T-helper 1 cell (primary cell): ENCODE measurements at places on chromosomes 12 and 14.

- DNase-seq = no peak
These were observed 39.8 kb downstream of the MSRB3 start for GRCh38 chr12:65318186-65318685.

DNA sequence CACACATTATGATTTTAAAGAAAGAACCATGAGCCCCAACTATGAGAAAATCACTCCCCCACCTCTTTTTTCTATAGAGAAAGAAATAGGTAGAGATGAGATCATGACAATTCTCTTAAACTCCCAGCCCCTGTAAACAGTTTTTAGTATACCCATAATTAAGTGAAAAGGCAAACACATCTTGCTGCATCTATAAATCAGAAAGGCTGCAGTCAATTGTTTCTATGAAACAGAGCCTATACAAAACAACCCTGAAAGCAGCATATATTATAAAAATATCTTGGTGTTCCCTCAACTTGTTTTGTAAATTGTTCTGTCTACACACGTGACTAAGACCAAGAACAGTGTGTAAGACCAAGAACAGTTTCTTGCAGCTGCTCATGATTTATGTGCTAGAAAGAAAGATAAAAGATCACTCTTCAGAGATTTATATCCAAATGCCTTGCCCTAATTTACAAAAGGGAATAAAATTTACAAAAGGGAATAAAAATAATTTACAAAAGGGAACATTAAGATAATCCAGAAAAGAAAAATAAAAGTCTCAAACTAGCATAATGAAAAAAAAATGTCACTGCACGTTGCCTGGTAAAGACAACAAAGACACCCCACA, 4.8 kb downstream of the KITLG start:
- no peak for DNase-seq

DNA sequence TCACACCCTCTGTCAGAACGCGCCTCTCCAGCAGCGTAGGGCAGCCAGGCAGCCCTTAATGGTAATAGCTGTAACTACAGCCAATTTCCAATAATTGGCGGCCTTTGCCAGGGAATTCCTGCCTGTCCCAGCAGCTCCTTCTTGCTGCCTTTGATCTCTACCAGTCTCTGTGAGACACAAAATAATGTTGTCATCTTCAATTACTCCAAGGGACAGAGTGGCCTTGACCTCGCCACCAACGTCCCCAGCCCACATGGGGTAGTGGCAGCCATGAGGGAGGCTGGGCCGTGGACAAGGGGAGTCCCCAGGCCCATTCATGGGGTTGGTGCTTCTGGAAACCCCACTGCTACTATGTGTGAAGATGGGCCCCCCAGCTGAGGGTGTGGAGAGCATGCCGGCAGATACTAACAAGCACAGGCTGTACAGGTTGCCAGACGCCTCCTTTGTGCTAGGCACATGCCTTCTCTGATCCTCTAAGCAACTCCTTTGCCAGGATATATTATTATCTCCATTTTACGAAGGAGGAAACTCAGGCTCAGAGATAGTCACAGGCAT, 17.4 kb upstream of the CLMN start:
- no peak for DNase-seq

DNA sequence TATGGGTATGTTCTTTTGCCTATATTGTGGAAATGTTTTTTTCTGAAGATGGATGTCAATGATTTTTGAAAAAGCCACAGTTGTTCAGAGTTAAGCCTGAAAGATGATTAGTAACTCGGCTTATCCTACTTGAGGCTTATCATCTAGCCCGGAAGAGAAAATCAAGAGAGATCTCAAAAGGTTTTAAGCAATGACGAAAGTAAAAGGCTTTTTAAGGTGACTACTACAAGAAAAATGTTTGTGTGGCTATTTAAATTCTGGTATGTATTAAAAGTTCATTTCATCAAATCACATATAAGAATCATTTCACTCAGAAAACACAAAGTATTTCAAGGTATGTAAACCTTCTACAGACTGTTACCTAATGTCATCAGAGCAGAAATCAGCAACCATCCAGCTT, 40.2 kb downstream of the HEATR5A start:
- no peak for DNase-seq

DNA sequence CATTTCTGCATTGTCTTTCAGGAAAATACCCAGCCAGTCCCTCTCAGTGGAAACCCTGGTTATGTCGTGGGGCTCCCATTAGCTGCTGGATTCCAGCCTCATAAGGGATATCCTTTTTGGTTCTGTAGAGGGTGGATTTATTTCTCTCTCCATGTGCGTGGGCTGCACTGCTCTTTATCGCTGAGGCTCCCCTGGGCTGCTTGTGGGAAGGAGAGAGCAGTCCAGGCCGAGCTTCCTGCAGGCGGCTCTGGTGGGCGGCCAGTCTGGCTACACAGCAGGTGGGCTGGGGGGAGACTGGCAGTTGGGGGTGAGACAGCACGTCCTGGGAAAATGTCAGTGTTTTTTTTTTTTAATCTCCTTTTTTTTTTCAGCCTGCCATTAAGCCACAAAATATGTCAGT, 27.6 kb downstream of the TCTN1 start:
- DNase-seq = no peak

DNA sequence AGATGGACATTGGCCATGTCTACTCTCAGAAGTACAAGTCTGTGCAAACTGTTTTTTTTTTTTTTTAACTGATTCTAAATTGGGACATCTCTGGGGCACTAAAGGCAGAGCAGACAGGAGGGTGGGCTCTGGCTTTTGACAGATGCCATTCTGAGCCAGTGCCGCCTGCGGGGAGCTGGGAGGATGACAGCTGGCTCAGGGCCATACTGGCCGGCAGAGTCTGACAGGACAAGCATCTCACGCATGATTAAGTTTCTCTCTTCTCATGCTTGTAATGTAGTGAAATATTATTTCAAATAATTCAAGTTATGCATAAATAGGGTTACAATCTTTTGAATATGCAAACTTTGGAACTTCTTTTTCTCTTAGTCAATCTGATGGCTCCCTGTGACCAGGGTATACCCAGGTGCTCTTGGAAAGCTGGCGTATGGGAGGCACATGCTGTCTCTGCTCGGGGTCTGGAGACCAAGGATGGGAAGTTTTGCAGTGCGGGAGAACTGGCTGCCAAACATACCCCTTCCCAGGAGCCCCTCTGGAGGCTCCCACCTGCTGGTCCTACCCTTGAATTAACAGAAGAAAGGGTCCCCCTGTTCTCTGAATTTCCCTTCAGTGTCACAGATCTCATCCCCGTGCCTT, 7.6 kb downstream of the CDCA4 start:
- no peak for DNase-seq
